ENCODE measurements at places on chromosomes 4 and X.

GRCh38 chr4:108035691-108036090 is 46.0 kb downstream of the HADH start:
- no peak for DNase-seq

DNA sequence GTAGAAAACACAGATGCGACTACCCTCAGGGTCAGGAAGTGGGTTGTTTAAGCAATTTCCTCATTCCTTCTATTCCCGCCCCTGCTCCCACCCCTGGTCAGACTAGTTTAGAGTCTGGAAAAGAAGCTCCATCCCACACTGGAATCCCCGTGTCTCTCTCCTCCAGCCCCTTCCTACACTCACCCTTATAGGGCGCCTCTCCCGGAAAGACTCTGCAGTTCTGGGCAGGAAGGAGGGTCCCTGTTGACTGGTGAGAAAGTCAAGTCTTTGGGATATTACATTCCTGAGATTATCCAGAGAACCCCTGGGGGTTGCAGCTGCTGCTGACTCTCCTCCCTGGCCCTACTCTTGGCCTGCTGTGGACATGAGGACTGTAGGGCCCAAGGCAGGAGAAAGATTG is 11.9 kb downstream of the STARD8 start:
- no peak for DNase-seq

DNA sequence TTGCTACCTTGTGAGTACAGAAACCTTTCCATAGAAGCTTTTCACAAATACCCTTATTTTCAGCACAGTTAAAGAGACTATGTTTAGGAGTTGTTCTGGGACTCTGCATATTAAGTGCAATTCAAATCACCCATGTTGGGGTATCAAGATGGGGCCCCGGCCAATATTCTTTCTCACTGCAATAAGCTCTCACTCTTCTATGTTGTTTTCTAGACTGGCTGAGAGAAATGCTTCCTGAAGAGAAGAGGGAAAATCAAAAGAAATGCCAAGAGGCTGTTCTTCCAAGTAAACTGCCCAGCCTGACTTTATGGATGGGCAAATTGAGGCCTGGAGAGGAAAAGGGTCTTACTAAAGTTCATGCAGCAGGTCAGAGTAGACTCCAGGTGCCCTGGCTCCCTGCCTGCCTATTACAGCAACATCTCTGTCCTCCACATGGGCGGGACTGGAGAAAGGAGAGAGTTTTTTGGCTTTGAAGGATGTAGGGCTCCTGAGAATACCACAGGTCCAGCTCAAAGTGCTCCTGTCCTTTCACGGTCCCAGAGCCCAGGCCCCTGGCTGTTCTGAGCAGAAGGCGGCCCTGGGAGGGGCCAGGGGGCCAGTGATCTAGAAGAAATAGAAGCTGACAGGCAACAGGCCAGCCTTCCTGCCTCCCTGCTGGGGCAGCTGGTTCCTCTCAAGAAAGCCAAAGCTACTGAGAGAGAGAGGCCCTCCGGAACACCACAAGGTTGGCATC is 745 bp upstream of the IQSEC2 start:
- no peak for DNase-seq

GRCh38 chrX:149848855-149849254 is 32.1 kb upstream of the MAGEA8 start:
- no peak for DNase-seq

- no peak for DNase-seq
These were observed 37.3 kb upstream of the NMU start for GRCh38 chr4:55673424-55673823.

- DNase-seq = no peak
These were observed 173.9 kb upstream of the FTHL17 start for GRCh38 chrX:31245714-31246113.

DNA sequence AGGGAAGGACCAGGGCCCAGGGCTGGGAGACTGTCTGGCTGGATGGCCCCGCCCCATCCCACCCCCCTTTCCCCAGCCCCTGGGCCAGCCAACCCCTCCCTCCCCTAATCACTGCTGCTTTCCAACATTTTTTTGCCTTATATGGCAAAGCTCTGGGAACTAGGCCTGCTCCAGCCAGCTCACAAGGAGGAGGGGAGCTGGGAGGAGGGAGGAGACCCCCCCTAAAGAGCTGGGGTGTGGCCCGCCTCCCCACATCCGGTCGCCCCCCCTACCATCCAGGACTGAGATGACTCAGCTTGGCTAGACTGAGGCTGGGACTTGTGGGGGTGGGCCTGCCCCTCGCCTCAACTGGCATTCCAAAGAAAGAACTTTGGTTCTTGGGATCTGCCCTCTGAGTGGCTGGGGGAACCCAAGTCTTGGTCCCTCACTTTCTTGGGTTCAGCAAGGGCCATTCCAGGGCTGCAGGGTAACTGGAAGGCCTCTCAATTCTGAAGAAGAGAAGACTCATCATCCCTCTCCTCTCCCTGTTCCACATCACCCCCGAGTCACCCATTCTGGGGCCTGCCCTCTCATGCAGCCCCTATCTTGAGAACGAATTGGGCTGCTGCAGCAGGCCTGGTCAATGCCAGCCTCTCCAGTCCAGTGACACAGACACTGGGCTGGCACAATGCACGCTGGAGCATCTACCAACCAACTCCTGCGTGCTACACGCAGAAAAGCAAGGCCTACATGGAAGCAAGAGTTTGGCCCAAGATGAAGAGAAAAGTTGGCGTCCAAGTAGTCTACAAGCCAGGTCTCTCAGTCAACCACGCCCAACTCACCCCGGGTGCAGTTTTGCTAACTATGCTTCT is 4.8 kb downstream of the FLNA start:
- DNase-seq = peak; percentile 80

GRCh38 chrX:80879143-80879542 is 69.5 kb upstream of the BRWD3 start:
- DNase-seq = no peak

- DNase-seq = no peak
These were observed 241.6 kb downstream of the FBXW7 start for GRCh38 chr4:152294331-152294730.
